ENCODE measurements at places on chromosomes 7 and 10.

- DNase-seq: no peak
Measured at GRCh38 chr10:103196516-103196915, 3.4 kb upstream of the NT5C2 start.

- no peak for DNase-seq
Measured at GRCh38 chr10:52807803-52808202, 35.2 kb upstream of the MBL2 start.

- no peak for DNase-seq
Measured at GRCh38 chr7:120981888-120982615, 6.5 kb upstream of the CPED1 start.

DNA sequence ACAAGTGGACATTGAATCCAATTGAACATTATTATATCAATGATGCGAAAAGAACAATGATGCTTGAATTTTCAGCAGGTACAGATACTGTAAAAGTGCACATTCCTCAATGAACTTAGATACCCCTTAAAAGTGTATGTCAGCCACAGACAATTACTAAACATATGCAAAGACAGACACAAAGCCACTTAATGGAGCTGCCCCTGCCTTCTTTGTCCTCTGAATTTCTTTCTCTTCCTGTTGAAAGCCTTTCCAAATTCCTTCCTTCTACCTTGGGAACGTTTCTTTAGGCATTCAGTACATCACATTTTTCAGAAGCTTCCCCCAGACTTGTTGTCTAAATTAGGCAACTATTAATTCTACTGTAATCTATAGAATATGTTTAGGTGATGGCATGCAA, 706.8 kb upstream of the MBL2 start:
- no peak for DNase-seq

DNA sequence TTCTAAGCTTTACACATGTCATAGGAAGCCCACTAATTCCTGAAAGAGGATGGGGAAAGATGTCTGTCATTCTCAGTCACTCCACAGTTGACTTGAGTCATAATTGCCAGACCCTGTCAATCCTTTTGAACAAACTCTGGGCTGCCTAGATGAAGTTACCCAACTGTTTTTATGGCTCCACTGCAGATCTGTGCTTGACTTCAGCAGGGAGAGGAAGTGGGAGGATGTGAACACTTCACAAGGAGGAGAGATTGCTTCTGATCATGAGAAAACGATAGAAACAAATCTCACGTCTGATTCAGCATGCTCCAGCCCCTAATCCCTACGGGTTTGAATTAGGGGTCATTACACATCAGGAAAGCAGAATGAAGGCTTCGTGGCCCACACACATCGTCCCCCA, 596.6 kb upstream of the CELF2 start:
- DNase-seq: no peak

DNA sequence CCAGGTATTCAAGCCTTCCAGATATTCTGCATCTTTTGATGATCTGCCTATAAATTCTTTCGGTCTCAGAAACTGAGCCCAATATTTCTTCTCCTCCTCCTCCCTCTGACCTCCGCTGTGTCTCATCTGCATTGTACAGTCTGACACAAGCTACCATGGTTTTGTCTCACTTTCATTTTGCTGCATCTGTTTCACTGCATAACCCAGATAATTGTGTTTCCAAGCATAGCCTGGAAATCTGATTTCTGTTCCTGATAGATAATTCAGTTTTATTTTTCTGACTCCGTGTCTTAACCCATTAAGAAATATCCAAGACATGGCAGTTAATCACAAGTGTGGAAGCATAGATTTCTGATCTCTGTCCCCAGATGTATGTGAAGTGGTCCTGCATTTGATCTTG, 374.2 kb upstream of the SEMA3A start:
- no peak for DNase-seq

DNA sequence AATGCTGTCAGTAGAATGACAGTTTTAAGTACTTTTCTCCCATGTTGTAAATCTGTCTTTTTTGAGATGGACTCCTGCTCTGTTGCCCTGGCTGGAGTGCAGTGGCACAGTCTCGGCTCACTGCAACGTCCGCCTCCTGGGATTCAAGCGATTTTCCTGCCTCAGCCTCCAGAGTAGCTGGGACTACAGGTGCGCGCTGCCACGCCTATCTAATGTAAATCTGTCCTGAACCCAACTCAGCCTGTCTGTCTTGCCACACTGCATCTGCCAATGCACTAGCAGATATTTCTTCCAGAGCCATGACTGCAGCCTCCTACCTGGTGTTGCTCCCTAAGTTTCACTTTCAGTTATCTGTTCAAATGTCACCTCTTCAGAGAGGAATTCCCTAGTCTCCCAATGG, 264.1 kb downstream of the PHF14 start:
- no peak for DNase-seq

GRCh38 chr10:123896246-123896927, 4.8 kb upstream of the CPXM2 start:
- no peak for DNase-seq

DNA sequence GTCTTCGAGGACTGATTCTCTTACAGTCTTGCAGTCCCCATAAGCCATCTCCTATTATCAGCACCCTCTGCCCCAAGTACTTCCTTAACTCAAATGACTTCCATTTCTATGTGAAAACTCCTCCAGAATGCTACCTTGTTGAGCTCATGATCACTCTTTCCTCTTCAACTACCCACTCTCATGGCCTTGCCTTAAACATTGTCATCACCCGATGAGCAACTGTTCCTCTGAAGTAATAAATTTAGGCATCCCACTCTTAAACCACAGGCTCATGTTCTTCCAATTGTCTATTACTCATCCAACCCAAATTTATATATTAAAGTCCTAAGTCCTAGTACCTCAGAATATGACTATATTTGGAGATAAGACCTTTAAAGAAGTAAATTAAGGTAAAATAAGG, 152.9 kb downstream of the C1GALT1 start:
- no peak for DNase-seq

GRCh38 chr10:124663228-124663627, 81.0 kb downstream of the FAM53B start:
- no peak for DNase-seq

GRCh38 chr7:518630-519483, 789 bp downstream of the PDGFA start:
- peak; percentile 88 for DNase-seq

- DNase-seq: no peak
Measured at GRCh38 chr7:143003393-143004051, 23.4 kb downstream of the OR9A2 start.

DNA sequence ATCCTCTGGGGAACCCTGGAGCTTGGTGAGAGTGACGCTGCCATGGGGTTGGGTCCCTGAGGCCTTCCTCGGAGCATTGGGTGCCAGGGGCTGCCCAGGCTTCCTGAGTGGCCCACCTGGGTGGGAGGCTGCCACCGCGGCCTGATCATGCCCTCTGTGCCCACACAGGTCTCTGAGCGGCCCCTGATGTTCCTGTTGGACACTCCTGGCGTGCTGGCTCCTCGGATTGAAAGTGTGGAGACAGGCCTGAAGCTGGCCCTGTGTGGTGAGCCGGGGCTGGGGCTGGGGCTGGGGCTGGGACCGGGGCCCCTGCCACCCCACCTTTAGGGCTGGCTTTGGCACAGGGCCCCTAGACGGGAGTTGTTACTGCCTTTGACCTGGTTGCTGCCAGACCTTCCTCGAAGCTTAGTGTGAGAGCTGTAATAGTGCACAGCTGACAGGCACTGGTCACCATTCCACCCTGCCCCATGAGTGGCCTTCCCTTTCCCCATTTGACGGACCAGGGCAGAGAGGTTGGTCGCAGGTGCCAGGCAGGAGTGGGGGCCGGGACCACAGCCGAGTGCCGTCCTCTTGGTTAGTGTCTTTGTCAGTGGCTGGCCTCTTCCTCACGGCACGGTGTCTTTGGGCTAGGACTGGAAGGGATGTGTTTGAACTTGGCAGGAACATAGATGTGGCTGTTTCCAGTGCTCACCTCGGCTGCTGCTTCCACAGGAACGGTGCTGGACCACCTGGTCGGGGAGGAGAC, 8.2 kb downstream of the MTG1 start:
- DNase-seq: no peak

DNA sequence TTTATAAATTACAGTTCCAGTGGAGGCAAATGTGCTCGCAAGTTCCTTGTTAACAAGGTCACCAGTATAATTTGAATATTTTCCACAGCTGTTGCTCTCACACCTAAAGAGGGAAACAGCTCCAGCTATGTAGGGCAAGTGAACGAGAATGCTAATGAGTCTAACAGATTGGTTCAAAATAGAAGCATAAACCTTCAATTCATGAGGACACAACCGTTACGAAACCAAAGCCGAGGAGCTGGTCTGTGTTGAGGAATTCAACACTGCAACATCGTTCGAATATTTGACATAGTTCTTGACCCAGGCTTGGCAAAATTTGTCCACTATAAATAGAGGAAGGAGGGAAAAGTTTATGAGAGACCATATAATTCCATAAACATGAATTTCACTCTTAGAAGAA, 161.3 kb downstream of the KLF6 start:
- peak; percentile 75 for DNase-seq

All from ascending aorta (tissue), 2 donors.